ENCODE measurements at places on chromosomes 3 and 15.

DNA sequence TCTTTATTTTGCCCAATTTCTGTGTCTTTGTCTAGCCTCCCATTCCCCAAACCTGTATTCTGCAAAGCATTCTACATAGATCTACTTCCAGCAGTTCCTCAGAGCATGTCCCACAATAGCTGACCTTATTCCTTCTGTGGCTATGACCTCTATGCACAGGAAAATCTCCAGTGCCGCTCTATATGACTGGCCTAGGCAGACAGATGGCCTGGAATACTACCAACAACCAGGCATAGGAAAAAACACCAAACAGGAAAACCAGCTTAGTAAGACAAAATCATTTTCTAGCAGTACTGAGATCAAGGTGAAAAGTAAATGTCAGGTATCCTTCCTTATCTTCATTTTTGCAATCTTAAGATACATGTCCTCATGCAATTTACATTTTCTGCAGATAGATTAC lies 1115.0 kb downstream of the IGSF11 start:
- DNase-seq, result no peak

DNA sequence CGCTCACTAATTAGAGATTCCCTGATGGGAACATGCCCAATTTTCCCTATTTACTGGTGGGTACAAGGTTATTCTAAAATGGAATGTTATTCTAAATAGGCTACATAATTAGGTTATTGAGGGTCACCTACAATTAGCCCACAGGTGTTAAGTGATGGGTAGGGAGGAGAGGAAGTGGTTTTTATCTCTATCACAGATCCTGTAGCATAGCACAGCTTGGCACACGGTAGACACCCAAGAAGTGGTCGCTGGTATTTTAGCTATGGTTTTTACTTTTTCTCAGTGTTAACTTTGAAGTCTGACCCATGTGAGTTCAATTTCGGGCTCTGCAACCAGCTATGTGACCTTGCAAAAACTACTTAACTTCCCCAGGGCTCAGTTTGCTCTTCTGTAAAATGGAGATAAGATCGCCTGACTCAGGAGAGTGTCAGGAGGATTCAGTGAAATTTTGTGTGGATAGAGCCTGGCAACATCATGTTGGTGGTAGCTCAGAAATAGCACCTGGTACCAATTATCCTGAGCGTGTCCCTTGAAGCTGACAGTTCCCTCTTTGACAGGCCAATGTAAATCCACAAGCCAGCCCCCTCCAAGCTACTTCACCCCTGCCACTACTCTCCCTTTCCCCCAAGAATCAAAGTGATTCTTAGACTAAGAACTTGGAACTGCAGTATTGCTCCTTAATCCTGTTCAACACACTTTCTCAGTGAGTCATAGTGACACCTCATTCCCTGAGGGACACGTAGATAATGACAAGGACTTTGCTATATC lies 8.7 kb upstream of the LMCD1 start:
- no peak for DNase-seq

- no peak for DNase-seq
These were observed 13.0 kb upstream of the TSEN2 start for GRCh38 chr3:12471241-12471640.

DNA sequence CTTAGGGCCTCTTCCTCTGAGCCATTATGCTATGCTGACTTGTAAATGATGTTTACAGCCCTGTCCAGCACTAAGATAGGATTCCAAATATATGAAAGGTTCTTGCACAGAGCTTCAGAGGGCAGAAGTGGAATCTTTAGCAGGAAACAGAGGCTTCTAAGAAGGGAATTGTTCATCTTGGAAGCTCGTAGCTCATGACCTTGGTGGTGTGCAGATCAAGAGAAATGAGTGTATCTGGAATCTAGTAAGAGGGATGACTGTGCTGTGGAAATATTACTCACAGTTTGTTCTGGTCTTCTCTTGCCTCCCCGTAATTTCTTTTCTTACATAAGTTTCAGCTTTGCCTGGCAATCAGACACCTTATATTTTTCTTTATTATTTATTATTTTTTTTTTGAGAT lies 175.8 kb downstream of the SPATA16 start:
- no peak for DNase-seq

- DNase-seq, result no peak
These were observed 36.8 kb upstream of the TSPAN3 start for GRCh38 chr15:77107531-77108355.

DNA sequence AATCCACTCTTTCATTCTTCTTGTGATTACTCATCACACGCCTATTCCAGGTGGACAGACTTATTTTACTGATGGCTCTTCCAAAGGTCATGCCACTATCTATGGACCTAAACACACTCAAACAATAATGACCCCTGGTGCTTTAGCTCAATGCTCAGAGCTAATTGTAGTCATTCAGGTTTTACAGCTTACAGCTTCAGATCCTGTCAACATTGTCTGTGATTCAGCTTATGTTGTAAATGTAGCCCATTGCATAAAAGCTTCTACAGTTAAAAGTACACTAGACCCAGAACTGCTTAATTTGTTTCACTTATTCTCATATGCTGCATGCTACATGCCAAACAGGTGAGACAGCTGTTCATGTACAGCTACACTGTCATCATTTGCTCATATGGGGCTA lies 49.2 kb downstream of the LSM3 start:
- no peak for DNase-seq

DNA sequence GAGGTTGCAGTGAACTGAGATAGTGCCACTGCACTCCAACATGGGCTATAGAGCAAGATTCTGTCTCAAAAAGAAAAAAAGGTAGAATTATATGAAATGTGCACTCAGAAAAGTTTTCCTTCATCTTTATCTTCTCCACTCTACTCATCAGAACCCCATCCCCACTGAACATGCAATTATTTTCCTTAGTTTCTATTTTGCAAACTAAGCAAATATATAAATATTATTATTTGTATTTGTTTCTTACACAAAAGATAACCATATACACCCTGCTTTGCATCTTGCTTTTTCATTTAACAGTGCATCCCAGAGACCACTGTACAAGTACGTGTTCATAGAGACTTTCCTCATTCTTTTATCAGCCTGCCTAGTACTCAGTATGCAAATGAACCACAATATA lies 68.0 kb upstream of the ACAN start:
- no peak for DNase-seq

DNA sequence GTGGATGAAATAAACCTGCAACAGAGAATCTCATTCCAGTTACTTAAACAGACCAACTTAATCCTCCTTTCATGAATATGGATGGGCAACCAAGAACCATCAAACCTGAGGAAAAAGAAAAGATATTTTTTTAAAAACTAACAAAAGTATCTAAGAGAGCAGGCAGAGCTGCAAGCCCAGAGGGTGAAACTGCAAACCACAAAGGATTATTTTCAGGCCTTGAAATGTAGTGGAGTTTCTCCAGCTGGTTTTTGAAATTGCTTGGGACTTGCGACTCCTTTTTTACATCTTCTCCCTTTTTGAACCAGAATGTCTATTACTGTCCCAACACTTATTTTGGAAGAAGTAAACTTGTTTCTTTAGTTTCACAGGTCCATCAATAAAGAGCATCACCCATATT lies 87.4 kb downstream of the STAG1 start:
- no peak for DNase-seq

DNA sequence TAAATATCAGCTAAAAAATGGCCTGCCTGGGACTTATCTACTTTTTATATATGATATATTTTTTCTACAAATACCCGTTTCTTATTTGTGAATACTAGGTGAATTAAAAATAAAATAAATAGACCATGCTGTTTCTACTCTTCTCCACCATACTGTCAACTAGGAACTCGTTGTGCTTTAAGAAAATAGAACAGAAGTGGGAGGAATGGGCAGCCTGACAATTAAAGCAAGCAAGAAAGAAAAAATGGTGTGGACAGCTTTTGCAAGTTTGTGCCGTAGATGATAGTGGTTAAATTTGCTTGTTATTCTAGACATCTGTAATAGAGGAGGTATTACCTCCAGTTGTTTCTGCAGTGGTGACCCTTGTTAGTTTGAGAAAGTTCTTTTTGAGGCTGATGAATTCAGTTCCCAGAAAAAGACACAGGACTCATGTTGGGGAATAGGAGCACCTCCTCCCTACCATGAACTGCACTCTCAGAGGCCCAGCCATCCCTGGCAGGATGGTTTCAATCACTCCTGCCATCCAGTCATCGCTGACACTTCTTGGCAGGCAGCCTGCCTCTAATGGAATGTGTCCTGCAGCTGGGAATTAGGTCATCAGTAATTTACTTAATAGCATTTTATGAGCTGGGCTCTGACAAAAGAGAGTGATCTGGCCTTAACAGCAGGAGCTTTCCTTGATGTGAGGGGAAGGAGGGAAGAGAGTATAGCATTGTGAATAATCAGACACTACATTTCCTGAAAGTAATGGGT lies 105.0 kb upstream of the GAP43 start:
- no peak for DNase-seq

- no peak for DNase-seq
These were observed 75.9 kb upstream of the CADPS start for GRCh38 chr3:62951037-62951613.

DNA sequence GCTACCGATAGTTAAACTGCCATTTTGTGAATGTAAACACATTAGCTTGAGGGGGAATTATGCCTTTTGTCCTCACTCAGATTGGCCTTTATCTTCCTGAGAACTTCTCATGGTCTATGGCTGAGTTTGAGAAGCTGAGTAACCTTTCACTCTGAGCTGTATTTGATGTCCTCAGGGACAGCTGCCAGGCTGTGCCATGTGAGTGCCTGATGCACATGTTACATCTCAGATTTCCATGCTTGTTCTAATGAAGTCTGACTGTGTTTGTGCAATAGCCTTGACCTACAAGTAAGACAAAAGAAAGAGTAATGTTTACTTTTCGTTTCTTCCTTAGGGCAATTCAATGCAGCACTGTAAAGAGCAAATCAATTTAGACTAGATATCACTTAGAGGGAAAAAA lies 44.1 kb upstream of the ARL6 start:
- no peak for DNase-seq

DNA sequence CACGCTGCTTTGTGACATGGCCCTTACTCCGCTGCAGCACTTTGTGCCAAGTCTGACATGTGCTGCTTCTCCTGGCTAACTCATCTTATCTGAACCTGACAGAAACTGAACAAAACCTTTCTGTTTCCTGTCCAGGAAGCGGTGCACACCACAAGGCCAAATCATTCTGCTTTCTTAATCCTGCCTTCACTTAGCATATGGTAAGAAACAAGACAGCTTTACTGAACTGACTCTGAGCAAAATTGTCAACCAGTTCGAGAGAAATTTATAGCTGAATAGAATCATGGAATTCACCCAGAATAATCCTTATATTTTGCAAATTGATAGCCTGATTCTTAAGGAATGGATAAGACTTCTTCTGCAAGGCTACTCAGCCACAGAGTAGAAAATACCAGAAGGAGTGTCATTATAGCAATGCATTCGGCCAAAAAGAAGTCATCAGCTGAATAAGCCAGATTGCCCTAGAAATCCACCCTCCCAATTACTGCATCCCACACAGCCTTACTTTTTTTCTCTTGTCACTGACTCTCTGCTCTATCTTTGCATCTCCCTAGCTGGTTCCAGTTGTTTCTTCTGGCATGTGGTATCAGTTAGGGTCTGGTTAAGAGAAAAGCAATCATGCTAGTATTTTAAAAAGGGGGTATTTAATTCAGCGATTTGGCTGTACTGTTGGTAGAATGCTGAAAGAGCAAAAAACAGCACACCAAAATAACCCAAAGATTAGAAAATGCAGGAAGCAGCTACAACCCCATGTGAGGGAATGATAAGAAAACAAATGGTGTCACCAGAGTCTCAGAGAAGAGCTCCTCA lies 41.6 kb upstream of the STRIT1 start:
- DNase-seq, result no peak

DNA sequence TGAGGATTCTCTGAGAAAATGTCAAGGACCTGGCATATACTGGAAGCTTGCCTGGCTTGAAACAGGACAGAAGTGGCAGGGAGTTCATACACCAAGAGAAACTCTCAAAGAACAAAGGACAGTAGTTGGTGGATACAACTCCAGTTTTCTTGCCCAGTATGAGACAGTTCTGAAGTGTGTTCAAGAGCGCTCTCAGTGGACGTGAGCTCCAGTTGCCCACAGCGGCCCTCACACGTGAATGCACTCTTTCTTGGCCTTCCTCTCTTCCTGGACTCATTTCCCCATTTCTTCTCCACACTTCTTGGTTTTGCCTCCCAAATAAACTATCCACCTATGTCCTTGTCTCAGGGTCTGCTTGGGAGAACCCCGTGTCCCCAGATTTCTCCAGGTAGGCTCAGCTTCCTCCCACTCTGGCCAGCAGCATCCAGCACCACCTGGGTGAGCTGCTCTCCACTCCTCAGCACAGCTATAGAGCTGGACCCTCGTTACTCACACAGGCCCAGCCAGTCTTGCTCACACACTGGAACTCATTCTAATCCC lies 54.5 kb downstream of the DCLK3 start:
- DNase-seq, result no peak

DNA sequence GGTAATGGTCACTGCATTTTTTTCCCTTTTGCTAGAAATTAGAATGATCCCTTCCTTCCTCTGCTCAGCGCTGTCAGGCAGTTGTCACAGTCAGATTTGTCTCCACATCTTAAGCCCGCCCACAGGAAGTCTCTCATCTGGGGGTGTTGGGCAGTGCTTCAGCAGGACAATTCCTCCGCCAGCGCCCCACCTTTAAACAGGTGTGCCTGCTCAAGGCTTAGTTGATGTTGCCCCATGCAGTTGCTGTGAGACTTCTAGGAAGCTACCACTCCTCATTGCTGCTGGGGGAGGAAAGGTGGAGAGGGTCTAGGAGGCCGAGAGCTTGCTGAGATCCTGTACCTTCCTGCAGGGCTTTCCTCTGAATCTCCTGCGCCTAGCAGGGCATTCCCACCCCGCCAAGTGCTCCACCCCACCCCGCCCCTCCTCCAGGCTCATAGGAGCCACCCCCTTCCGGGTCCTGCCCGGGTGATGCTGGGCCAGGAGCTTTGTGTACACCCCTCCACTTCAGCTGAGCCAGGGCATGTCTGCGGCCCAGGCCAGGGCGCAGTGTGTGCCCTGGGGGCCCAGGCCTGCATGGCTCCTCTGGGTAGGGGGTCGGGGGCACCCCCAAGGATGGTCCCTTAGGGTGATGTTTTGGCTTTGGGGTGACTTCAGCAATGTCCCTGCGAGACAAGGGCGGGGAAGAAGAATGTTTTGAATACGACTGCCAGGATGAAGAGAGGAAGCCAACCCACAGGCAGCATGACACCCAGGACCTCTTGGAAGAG lies 68.7 kb downstream of the TRAK1 start:
- DNase-seq, result peak; percentile 16

DNA sequence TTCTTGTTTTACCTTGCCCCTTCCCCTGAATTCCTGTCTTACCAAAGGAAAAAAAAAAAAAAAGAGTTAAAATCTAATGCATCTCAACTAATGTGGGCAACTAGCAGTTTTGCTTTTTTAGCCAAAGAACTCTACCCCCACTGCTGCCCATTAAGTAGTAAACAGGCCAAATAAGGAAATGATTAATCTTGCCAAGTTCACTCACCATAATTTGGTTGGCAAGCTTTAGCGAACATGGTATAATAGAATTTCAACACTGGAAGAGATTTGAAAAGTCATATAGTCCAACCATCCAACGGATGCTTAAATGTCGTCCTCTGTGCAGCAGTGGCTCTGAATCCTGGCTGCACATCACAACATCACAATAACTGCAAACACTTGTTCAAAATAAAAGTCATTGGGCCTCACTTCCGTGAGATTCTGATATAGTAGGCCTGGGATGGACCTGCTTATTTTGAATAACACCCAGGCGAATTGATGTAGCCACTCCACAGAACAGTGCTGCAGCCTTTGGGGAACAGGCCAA lies 142.0 kb upstream of the UBE2E1 start:
- DNase-seq, result no peak
